ENCODE measurements at places on chromosomes 1 and 21.

- DNase-seq = no peak
Observed at GRCh38 chr21:45364468-45365185, 40.3 kb upstream of the COL18A1 start.

GRCh38 chr1:212728606-212729005, 29.0 kb upstream of the BATF3 start:
- DNase-seq = no peak

GRCh38 chr1:29603622-29604021, 367.3 kb downstream of the PTPRU start:
- no peak for DNase-seq

DNA sequence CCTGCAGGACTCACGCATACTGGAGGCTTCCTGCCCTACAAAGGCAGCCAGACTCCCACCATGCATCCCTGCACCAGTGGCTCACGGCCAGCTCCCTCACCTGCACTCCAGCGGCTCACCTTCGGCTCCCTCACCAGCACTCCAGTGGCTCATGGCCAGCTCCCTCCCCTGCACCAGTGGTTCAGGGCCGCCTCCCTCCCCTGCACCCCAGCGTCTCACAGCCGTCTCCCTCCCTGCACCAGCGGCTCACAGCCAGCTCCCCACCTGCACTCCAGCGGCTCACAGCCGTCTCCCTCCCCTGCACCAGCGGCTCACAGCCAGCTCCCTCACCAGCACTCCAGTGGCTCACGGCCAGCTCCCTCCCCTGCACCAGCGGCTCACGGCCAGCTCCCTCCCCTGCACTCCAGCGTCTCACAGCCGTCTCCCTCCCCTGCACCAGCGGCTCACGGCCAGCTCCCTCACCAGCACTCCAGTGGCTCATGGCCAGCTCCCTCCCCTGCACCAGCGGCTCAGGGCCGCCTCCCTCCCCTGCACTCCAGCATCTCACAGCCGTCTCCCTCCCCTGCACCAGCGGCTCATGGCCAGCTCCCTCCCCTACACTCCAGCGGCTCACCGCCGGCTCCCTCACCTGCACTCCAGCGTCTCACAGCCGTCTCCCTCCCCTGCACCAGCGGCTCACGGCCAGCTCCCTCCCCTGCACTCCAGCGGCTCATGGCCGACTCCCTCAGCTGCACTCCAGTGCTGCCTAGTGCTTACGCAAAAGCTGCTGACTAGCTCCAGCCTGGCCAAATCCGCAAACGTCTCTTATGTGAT, 324.5 kb downstream of the NPHP4 start:
- no peak for DNase-seq

- DNase-seq = no peak
Observed at GRCh38 chr1:36453051-36453450, 2.8 kb upstream of the OSCP1 start.

- no peak for DNase-seq
Observed at GRCh38 chr1:159959451-159959850, 5.4 kb upstream of the SLAMF9 start.

DNA sequence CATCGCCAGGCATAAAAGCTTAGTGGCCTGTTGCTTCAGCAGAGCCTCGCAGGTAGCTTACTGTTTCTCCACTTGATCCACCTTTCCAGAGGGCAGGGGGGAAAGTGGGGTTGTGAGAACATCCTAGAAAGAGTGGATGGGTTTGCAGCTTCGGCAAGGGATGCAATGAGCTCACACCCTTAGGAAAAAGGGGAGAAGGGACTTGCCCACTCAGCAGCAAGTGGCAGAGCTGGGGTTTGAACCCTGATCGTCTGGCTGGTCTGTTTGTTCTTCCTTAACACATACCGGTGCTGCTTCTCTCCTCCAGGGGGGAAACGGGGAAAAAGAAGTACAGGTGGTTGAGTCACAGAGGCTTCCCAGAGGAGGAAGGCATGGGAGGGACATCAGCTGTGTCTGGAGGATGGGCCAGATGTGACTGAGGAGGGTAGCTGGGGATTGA, 1.0 kb downstream of the TMEM201 start:
- DNase-seq = no peak
